ENCODE measurements at places on chromosomes 11 and 22. TPM values are rescaled to one million over a fixed set of nuclear protein-coding genes. Genes with fewer than 3 reads are reported as not detected.
A peak's percentile ranks its signal among the peaks of the same experiment; 100 is the strongest.

- no peak for DNase-seq
These were observed 8.7 kb upstream of the CLPB start for GRCh38 chr11:72443016-72443415.

DNA sequence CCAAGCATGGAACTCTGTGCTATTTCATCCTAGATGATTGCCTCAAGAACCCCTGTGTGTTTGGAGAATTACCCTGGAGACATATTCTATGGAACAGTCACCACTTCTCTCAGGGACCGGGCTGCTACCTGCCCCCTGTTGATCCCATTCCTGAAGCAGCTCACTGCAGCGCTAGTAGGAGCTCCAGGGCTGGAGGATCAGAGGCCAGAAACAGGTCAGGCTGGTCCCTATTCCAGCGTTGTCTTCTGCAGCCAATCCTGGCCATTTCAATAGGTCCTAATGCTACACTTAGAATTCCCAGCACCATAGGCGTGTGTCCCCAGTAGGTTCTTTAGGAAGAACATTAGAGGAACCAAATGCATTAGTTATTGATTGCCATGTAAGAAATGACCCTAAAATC, 48.9 kb downstream of the BTG4 start:
- DNase-seq = no peak

DNA sequence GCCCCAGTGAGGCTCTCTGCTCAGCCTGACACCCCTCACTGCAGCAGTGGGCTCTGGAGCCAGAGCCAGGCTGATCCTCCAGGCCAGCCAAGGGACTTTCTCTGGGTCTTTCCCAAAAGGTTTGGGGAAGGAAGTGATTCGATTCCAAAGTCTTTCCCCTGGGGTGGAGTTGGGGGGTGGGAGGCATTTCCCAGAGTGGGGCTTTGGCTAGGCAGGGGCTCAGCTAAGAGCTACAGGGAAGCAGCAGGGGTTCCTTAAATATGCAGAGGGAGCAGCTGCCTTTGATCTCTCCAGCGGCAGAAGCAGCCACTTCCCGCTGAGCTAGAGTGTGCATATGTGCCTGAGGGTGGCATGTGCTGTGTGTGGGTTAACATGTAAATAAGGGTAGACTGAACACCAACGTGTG, 192.9 kb downstream of the INSC start:
- DNase-seq = no peak

GRCh38 chr11:65431451-65432099, 9.0 kb downstream of the NEAT1 start:
- DNase-seq = no peak

DNA sequence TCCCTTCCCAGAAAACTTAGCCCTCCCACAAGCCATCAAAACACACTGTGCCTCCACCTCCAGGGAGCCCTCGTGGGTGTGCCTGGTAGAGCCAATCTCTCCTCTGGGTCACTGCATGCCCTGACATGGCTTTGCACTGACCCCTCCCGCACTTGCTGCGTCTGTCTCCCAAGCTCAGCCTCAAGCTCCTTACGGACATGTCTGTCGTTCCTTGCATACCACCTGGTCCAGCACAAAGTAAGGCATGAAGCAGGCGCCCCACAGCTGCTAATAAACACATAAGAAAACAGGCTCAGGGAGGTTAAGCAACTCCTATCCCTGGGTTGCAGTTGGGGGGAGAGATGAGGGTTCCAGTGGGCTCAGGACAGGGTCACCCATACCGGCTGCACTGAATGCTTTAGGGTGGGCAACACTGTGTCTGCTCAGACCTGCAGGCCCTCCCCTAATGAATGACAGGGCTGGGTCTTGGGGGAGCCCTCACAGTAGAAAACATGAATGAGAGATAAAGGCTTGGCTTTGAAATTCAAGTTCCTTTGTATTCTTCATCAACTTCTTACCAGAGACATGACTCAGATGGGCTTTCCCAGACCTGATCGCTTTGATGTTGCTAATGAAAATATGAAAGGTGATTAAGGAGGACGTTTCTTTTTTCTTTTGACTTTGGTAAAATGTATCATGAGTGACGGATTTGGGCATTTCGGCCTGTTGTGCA, 38.0 kb downstream of the PHF21B start:
- DNase-seq = no peak

- no peak for DNase-seq
These were observed 408.4 kb downstream of the SOX6 start for GRCh38 chr11:15947681-15948648.

DNA sequence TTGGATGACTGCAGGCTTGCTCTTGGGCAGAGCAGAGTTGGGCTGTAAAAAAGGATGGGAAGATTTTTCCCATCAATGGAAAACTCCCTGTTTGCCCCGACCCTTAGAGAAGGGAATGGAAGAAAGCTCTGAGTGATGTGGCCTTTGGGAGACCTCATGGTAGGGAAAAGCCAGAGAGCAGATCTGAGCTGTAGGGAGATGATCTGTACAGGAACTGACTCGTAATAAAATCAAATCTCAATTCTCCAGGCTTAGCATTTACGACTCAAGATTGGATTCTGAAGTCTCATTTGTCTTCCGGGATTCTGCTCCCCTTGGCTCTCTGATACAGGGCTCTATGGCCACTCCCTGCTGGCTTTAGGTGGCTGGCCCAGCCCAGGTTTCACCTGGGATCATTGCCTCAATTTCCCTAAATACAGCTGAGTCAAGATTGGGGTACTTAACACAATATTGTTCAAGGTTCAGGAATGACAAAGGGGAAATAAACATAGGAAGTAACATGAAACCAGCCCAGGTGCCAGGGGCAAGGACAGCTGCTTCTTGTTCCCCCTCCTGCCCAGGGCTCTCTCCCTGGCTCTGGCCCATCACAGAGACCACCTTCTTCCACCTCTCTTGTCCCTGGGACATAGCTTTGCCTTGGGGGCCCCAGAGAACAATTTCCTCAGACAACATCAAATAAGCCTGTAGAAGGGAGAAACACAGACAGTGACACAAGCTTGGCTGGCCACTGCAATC, 38.4 kb upstream of the THY1 start:
- DNase-seq = peak; percentile 31

- peak; percentile 97 for DNase-seq
These were observed 2.4 kb upstream of the LRP4 start for GRCh38 chr11:46920755-46921154.

GRCh38 chr22:35938226-35938625, 90.4 kb downstream of the RBFOX2 start:
- no peak for DNase-seq

GRCh38 chr11:69523453-69523852, 42.0 kb downstream of the LINC01488 start:
- DNase-seq = no peak

DNA sequence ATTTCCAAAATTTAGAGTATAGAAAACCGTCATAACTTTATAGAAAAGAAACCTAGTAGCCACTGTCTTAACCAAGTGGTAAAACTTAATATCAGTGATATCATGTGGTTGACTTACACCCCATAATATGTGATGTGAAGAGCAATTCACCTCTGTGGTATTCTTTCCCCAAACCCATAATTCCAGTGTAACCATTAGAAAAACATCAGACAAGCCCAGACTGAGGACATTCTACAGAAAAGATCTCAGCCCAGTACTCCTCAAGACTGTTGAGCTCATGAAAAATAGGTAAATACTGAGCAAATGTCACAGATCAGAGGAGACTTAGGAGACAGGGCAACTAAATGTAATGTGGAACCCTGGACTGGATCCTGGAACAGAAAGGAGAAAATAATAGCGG, 134.6 kb downstream of the PGR start:
- DNase-seq = no peak

DNA sequence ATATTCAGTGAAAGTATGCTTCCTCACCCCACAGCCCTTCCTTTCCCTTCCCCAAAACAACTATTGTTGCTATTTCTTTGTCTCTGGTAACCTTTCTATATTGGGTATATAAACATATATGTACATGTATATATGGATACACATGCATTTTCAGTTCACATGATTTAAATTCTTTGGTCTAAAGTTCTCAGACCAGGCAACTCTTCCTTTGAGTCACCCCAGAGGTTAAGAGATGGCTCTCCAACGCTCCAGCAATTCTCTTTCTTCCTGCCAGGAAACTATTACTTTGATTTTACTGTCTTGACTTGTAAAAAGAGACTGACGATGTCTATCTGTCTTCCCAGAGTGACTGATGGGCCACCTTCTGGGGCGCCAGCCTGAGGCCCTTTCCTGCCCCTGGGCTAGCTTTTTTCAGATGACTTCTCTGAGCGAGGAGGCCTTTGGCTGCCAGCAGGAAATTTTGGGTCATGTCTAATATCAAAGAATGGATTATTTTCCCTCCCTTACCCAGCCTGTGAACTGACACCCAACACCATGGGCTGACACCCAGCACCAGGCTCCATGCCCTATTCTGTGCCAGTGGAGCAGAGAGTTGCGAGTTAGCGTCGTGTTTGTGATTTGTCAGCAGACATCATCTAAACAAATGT, 14.4 kb upstream of the ST3GAL4 start:
- no peak for DNase-seq

GRCh38 chr22:45889539-45890350, 87.2 kb downstream of the WNT7B start:
- no peak for DNase-seq

- DNase-seq = no peak
These were observed 81.6 kb downstream of the ZC3H12C start for GRCh38 chr11:110174645-110175310.

DNA sequence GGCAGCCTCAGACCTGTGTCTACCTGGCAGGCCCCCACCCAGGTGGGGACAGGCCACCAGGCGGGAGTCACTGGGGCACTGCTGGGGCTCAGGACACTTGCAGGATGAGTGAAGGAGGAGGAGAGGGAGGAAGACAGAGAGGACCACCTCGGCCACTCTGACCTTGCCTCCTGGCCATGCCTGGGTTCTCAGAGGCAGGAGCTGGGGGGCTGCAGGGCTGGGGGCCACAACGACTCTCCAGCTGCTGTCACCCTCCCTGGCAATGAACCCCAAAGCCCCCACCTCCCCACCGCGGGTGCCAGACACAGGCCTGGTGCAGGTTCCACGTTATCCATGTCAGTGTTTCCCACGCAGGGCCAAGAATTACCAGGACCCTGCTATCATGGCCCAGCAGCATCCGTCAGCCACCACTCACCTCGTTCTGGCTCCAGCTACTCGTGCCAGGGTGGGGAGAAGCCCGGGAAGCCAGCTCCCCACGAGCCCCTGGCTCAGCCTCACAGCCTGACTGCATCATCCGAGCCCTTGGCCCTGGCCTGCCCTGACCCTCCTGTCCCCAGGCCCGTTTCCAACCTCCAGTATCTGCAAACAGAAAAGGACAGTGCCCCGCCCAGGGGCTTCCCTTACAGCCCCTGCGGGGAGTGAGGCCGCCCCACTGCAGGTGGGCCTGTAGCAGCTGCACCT, 62.4 kb downstream of the BRD1 start:
- no peak for DNase-seq

DNA sequence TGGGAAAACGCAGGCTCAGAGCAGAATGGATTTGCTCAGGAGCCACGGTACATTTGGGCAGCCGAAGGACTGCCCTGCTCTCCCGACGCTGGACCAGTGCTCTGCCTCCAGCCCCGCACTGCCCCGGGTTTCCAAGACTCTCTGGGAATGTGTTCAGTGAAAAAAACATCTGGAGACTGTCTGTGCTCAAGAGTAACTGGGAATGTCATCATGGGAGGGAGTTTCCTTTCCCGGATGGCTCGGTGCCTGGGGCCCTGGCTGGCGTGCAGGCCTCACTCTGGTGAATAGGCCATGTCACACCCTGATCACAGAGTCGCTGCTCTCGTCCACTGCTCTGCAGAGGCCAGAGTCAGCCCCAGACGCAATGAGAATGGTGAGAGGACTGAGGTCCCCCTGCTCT, 9.8 kb upstream of the APOL6 start:
- peak; percentile 81 for DNase-seq

GRCh38 chr11:46290598-46291309, 13.3 kb downstream of the CREB3L1 start:
- peak; percentile 93 for DNase-seq

- no peak for DNase-seq
These were observed 24.4 kb upstream of the FSHB start for GRCh38 chr11:30206249-30206996.

DNA sequence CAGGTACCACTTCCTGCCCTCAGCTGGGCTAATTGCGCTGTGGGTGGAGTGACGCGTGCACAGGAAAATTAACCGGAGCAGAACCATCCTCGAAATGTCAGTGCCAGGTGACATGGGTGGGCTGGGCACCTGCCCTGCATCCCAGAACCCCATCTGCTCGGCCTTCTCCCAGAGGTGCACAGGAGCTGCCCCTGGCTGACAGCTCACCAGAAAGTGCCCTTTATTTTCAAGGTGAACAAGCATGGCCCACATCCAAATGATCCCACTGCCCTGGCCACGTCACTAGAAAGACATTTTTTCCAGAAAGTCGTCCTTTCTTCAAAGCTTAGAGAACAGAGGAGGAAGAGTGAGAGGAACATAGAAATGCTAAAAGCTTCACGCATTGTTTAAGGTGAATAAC, 4.1 kb upstream of the ELFN2 start:
- peak; percentile 61 for DNase-seq

DNA sequence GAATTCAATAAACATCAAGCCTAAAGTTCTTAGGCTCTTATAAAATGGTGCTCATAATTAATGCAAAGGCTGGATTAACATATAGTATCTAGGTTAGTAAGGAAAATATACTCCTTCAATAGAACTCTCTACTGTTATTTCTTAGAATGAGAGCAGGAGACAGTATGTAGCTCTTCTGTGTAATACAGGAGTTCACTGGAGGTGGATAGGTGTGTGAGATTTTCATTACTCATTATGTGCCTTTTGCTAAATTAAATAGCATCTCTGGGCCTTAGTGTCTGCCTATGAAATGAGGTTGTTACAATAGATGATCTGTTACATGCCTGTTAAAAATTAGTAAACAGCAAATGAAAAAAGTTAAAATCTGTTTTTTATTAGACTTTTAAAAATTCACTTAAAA, 20.6 kb downstream of the EED start:
- no peak for DNase-seq

GRCh38 chr11:63944987-63945386, 6.2 kb downstream of the NAA40 start:
- no peak for DNase-seq

DNA sequence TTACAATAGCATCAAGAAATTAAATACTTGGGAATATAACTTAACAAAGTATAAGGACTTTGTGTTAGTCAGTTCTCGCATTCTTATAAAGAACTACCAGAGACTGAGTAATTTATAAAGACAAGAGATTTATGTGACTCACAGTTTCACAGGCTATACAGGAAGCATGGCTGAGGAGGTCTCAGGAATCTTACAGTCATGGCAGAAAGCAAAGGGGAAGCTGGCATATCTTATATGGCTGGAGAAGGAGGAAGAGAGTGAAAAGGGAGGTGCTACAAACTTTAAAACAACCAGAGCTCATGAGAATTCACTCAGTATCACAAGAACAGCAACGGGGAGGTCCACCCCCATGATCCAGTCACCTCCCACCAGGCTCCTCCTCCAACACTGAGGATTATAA, 32.0 kb upstream of the CCDC134 start:
- DNase-seq = peak; percentile 61

The OR8H2 gene
- total RNA-seq = not detected

The TENM4 gene
- total RNA-seq = 23.5 TPM

The CHST1 gene
- 4.0 TPM for total RNA-seq

The MAML2 gene
- total RNA-seq = 6.2 TPM

The CCDC34 gene
- total RNA-seq = 35.6 TPM

The KCNJ5 gene
- total RNA-seq = not detected

The CEP164 gene
- total RNA-seq = 28.0 TPM

The NPAS4 gene
- 0.11 TPM for total RNA-seq

The SEC14L3 gene
- total RNA-seq = not detected

The SLC37A2 gene
- 4.2 TPM for total RNA-seq

The CD44 gene
- total RNA-seq = 149 TPM

The PARVG gene
- 9.5 TPM for total RNA-seq

All from Daoy (cell line).